ENCODE measurements at places on chromosomes 5 and 9.

- no peak for DNase-seq
These were observed 79.3 kb downstream of the BRINP1 start for GRCh38 chr9:119289740-119290433.

DNA sequence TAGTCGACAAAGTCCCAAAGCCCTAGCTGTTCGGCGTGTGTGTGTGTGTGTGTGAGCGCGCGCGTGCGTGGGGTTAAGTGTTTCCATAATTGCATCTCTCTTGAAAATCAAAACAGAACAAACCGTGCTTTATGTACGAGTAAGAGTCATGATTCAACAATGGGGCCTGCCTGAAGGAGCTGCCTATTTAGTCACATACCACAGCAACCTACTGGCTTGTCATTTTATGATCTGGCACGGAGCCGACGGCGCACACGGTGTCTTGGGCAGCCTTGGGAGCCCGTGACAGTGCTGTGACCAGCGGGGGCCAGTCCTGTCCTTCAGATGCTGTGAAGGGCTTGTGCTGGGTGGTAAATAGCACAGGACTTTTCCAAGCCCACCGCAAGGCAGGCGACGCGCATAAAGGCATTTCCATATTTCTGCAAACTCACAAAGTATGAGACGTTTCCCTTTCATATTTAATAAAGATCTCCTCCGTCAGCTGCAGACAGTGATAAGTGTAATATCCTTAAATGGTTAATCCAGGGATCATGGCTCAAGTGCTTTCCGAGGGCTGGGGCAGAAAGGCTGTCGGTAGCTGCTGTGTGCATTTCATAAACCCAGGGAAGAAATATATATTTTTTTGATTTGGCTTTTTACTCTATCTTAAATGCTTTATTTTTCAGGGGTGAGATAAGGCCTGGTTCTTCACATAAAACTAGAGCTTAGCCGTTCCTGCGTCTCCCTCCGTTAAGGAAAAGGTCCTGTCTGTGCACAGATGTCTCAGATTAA lies 270.2 kb upstream of the IRX1 start:
- peak; percentile 78 for DNase-seq

DNA sequence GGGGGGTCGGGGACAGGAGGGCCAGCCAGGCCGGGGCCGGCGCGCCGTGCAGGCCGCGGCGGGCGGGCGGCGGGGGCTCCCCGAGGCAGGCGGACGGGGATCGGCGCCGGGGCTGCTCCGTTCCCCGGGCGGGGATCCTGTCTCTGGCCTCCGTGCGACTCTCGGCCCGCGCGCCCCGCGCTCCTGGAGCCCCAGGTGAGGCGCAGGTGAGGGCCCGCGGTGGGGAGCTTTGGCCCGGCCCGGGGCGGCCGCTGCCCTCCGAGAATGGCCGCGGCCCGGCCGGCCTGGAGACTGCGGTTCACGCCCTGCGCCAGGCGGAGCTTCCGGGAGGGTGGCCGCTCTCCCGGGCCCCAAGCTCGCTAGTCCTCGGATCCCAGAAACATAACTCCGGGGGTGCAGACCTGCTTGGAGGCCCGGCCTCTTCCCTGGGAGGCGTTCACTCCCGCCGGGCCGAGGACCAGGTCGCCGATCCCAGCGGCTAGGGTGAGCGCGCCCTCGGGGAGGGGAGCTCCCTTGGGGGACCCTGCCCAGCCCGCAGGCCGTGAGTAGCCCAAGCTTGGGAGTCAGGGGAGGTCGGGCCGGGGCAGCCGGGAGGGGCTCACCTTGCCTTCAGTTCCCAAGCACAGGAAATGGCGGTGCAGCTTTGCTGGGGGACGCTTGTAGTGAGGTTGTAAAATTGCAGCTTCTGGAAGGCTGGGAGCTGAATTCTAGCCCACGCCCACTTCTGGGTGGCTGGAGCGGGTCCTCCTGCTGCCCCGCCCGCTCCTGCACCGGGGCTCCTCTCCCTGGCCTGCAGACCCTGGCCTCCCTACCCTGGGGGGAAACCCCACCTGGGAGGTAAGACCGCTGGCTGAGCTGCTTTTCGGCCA lies 723 bp downstream of the PPP1R26 start:
- peak; percentile 24 for DNase-seq

GRCh38 chr5:159405611-159406031 lies 75.3 kb upstream of the IL12B start:
- no peak for DNase-seq

DNA sequence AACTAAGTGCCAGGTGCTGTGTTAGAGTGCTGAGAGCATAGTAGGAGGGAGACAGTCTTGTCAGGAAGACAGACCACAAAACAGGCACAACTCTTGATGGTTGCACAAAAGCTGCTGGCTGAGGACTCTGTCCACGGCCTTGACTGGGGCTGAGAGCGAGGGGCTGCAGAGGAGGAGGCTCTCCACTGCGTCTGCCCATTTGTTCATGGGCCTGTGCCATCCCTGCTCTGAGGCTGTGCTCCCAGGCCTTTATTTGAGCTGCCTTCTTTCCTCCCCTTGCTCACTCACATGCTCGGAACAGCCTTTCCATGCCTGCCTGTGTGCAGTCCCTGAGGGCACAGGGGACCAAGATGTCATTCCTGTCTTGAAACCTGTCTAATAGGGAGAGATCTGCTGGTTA lies 147.8 kb downstream of the CACNA1B start:
- DNase-seq = no peak

DNA sequence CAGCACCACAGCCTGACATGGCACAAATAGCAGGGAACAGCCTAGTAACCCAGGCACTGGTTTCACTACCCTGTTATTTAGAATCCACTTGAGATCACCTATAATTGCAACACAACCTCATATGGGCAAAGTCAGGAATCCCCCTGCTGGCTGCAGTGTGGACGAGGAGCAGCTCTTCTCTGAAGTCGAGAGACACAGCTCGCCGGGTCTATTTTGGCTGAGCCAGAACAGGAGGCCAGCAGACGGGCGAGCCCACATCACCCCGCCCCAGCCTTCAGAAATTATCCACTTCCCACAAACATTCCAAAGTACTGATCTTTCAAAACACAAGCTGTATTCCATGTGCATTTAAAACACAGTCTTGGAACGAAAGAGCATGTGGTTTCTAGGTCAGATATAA lies 179.0 kb downstream of the ROR2 start:
- peak; percentile 66 for DNase-seq

- DNase-seq = no peak
These were observed 201.1 kb downstream of the NNT start for GRCh38 chr5:43804041-43804440.

GRCh38 chr5:164012371-164012770 lies 507.0 kb downstream of the MAT2B start:
- no peak for DNase-seq

DNA sequence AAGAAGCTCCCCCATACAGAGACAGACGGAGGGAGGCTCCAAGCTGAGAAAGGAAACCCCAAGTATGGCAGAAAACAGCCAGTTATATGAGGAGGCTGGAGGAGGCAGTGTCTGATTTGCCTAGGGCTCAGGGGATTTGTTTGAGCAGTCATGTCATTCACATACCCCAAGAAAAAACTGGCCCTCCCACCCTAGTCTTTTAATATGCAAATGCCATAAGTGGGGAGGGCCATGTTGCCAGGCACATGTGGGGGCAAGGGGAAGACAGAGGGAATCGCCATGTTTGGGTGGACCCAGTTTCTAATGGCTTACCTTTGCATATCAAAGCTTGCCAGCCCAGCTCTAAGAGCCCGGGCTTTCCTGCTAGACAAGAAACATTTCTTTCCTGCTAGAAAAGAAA lies 1163.8 kb downstream of the TAF11L14 start:
- no peak for DNase-seq

DNA sequence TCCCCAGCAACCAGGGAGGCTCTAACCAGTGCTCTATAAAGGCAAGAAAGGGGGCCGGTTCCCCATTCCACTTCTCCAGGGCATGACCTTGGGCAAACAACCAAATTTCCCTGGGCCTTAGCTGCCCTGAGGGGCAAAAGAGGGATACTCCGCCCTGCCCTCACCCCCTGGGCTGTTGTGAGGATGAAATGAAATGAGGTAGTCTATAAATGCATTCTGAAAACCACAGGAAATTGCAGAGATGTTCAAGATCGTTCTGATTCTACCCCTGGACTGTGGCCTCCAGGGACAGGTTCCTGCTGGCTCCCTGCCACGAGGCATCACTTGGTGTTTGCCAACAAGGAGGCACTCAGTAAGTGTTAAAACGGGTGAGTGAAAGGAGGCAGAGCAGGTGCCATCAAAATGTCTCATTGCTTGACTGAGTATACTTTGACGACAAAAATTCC lies 5.7 kb downstream of the RAPGEF1 start:
- no peak for DNase-seq

GRCh38 chr5:68711293-68712200 lies 382.3 kb upstream of the SLC30A5 start:
- peak; percentile 14 for DNase-seq

DNA sequence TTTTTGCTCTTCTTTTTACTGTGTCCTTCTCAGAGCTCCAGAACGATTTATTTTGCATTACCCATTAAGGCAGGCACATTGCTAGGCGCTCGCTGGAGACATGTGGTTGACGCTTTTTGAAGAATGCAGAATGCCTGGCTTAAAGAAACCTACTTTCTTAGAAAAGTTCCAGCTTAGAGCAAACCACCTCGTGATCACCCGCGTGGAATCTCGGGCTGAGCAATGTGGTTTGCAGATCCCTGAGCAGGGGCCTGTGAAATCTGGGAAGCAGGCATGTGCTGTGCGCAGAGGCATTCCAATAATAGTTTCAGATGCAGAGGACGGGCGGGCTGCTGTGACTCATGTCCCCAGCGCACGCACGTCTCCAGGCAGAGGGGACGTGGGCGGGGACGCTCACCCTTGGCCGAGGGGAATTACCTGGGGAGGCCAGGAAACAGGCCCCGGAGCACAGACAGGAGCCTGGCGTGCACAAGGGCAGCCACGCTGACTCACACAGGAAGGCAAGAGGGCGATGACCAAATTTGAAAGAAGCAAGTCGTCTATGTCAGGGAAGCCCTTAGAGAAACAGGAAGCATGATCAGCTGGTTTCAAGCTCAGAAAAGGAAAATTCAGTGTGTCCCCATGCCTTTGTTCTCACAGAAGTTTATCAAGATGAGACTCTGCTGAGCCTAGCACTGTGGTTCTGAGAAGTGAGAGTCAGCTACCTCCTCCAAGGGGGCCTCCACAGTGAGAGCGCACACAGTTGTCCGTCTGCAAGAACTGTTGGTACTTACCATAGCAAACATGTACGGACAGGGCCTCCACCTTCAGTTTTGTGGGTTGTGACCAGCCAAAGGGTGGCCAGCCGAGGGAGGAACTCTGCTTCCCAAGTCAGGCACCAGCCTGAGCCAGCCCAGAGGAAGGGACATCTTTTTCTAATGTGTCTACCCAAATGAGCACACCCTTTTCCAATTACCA lies 218.6 kb downstream of the PIK3R1 start:
- peak; percentile 98 for DNase-seq

DNA sequence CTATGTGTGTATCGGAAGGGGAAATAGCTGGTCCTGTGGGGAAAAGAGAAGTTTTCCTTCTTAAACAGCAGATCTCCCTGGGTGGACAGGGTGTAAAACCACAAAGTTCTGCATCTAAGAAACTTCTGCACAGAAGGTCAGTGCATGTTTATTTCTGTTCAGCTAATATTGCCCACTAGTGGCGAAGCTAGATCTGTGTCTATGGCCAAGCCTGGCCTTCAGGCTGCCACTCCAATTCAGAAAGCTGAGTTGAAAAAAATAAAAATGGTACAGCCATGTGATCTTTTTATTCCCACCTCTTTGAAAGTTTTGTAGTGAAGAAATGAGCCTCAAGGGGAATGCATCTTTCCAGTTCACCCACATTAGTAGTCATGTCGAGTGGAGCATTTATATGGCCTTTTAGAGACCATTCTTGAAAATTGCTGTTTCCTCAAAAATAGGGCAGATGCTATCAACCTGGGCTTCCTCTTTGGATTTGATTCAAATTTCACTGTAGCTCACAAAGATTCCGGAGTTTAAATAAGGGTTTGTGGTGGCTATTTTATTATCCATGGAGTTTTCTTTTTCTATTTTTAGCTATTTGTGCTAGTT lies 488.0 kb downstream of the PRELID2 start:
- peak; percentile 36 for DNase-seq

DNA sequence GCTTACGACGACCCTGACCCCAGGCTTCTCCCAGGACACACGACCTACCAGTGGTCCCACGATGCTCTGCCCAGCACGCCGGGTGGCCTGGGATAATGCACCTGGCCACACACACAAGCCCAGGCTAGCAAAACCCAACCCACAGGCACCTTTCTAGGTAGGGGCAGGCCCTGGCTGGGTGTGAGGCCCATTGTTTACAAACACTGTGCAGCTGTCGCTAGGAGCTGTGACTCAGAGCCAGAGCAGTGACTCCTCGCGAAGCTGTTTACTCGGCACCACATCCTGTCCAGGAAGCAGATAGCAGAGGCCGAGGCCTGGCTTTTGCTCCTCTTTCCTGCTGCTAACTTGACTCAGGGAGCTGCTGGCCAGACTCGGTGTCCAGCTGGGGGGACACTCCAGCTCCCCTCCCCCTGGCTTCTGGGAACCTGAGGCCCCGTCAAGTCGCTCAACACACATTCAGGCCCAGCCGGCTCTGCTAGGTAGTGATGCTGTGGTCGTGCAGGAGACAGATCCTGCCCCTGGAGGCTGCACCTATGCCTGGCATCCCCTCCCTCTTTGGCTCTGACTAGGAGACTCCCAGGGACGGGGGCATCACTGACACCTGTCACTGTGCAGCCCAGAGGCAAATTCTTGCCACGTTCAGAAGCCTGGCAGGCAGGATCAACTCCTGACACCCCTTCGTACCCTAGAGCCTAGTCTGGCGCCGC lies 12.8 kb upstream of the RALGDS start:
- peak; percentile 94 for DNase-seq

DNA sequence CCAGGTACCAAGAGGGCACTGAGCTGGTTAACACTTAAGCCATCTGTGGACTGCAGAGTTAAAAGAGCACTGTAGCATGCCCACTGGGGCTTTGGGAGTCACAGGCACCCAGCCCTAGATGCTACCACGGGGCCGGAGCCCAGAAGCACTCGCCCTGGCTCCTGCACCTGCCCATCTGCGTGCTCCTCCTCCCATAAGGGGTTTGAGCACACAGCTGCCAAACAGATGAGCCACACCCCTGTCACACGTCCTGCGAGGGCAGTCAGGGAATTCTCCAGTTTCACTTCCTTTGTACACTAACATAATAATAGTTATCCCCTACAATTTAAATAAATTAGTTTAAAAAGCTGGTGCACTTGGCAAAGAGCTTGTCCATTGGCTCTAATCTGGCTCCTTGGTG lies 4.5 kb upstream of the PCA3 start:
- no peak for DNase-seq

DNA sequence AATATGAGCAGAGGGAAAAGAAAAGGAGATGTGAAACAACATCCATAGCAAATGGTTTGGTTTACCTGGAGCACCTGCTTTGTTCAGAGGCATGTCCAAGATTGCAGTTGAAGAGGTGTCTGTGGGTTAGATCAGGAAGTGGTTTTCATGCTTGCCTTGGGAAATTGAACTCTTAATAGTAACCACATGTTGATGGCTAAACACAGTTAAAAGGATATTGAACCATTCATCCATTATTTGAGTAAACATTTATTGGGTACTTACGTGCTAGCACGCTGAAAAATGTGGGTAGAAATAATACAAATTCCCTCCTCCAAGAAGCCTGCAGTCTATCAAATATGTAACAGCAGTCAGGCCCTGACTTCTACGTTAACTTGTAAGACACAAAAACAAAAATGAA lies 235.7 kb upstream of the TNC start:
- DNase-seq = no peak
